ENCODE measurements at places on chromosomes 2 and 18.

DNA sequence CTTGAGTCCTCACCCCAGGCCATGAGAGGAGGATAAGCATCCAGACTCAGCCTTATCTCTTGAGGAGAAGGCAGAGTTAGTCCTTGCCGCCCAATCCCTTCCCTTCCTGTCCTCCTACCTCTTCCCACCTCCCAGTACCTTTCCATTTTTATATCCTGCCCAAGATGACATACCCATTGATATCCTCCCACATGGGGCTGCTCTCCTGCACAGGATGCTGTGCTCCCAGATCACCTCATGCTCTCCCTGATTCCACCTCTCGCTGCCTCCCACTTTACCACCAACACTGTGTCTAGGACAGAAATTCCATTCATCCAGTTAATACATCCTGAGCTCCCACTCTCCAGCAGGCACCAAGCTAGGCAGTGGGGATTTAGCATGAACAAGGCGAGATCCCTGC is 182.4 kb downstream of the GFPT1 start:
- DNase-seq, result no peak

DNA sequence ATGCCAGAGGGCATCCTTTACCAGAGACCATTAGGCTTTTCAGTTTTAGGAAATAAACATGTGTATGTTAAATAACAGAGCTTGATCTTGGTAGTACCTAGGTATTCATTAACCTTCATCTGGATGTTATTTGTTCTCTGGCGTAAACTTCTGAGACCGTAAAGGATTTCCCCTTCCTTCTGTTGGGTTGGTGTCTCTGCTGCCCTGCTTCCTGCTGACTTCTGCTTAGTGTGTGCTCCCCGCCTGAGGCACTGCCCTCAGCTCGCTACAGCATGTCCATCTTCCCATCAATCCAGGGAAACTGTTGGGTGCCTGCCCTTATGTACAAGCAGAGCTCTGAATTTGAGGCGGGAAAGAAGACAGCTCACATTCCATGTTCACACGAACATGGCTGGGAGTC is 177.9 kb downstream of the TPGS2 start:
- DNase-seq, result no peak

GRCh38 chr2:71669628-71670429 is 216.5 kb downstream of the DYSF start:
- DNase-seq, result no peak

GRCh38 chr2:207434306-207434705 is 95.5 kb upstream of the CREB1 start:
- no peak for DNase-seq

DNA sequence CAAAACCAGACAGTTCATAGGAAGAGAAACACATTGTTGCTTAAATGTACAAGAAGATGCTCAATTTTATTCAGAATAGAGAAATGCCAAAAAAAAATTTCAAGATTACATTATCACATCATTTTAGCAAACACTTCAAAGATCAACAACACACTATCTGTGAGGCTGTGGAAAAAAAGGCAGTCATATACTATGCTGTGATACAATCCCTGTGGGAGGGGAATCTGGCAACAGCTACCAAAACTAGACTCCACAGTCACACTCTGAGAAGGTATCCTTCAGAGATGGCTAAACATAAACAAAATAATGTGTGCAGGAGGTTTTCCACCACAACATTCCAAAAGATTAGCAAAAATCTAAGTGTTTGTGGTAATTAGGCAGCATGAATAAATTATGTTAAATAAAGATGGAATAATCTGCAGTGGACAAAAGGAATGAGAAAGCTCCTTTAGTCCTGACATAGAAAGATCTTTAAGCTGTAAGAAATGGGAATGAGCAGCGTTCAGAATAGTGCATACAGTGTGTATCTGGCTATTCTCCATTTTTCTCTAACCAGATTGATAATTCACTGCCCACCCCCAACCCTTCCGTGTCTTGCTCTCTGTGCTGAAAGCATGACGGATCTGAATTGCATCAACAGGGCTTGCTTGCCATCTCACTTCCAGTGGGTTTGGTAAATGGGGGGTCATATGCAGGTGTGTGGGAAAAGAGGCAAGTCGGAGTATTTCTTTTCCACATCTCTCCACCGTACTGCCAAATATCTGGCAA is 329.6 kb downstream of the MBD2 start:
- DNase-seq, result no peak

DNA sequence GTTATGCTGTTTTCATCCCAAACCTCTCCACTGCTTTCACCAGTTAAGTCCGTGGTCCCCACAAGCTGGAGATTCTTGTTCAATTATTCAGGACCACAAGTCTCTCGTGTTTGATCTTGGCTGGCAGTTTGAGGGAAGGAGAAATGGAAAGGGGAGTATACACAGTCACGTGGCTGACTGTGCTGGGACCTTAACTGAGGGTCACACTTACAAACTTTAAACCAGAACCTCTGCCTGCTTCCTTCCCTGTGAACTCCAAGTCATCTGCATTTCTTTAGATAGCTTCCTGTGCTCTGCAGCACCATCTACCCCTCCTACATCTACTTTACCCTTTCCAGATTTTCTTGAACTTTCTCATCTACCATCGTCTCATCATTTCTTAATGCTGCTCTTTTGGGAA is 91.7 kb downstream of the ARHGEF4 start:
- no peak for DNase-seq

DNA sequence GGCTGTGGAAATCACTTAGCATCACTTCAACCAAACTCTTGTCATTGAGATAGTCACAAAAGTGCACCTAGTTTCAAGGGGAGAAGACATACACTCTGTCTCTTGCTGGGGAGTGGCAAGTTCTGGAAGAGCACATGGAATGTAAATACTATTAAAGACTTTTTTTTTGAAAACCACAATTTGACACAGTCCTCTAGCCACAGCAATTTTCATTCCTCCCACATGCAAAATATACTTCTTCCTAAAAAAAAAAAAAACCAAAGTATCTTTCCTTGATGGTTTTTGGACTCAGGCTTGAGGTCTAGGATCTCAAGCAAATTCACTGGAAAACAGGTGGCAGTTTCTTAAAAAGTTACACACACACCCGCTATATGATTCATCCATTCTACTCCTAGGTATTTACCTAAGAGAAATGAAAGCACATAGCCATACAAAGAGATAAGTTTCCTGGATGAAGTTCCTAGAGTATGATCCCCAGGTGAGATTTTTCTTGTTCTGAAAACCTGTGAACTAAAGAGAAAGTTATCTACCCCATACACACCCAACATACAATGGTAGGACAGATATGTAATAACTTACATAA is 295.8 kb downstream of the SP3 start:
- no peak for DNase-seq

- DNase-seq, result no peak
Observed at GRCh38 chr2:232411901-232412629, 5.4 kb downstream of the ALPG start.

GRCh38 chr2:2742726-2743125 is 411.7 kb upstream of the MYT1L start:
- DNase-seq, result no peak

DNA sequence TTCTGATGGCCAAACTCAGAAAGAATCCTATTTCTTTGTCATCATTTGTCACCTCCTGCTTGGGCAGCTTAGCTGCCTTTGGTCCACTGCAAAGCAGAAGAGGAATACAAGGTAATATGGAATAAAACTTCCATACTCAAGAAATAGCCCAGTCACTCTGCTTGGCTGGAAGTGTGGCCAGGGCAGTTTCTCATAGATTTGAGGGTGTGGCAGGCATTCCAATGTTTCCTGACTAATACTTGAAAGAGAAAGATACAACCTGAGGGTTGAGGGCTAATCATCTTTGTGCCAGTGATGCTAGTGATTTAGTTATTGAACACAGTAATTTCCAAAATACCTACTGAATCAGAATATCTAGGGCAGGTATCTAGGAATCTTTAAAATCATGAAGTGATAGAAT is 83.1 kb downstream of the FAM161A start:
- DNase-seq, result no peak

DNA sequence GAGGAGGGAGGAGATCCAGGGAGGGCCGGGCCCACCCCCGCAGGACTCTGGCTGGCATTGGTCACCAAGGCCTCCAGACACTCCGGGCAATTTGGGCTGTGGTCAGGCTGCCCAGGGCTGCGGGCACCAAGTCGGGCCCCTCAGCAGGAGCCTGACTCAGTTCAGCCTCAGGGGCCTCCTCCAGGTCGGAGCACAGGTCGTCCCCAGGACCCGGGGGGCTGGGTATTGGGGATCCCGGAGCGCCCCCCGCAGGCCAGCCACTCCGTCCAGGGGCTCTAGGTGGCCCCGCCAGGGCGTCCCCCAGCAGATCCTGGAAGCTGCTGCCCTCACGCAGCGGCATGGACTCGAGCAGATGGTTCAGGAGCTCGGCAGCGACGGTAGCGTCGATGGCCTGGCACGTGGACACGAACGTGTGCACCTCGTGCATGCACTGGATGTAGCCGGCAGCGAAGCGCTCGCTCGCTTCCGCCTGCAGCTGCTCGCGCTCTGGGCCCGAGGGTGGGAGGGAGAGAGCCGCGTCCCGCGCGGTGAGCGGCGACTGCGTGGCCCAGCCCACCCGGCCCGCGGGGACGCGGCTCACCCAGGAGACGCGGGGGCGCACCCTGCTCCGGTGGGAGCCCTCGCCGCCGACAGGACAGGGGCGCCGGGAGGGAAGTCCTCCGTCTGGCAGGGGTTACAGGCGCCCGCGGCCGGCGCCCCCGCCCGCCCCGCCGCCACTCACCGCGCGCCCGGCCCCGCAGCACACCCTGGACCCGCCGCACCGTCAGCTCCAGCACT is 884 bp downstream of the HES6 start:
- no peak for DNase-seq

DNA sequence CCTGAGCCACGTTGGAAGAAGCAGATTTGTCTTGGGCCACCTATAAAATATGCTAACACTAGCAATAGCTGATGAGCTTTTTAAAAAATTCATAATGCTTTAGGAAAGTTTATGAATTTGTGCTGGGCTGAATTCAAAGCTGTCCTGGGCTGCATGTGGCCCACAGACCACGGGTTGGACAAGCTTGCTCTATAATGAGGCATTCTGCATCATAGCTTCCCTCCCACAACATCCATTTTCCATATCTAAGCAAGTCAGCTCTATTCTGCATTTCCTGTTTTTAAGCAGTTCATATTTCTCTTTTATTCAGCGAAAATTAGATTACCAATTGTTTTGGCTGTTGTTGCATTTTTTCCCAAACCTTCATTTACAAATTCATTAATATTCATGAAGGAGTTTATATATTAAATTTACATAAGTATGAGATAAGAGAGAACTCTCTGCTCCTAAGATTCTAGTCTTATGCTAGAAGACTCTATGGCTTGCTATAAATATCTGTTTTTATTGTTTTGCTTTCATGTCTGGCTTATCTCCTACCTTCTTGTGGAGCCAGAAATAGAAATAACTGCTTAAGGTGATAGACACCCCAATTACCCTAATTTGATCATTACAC is 114.5 kb upstream of the HNRNPA3 start:
- no peak for DNase-seq

DNA sequence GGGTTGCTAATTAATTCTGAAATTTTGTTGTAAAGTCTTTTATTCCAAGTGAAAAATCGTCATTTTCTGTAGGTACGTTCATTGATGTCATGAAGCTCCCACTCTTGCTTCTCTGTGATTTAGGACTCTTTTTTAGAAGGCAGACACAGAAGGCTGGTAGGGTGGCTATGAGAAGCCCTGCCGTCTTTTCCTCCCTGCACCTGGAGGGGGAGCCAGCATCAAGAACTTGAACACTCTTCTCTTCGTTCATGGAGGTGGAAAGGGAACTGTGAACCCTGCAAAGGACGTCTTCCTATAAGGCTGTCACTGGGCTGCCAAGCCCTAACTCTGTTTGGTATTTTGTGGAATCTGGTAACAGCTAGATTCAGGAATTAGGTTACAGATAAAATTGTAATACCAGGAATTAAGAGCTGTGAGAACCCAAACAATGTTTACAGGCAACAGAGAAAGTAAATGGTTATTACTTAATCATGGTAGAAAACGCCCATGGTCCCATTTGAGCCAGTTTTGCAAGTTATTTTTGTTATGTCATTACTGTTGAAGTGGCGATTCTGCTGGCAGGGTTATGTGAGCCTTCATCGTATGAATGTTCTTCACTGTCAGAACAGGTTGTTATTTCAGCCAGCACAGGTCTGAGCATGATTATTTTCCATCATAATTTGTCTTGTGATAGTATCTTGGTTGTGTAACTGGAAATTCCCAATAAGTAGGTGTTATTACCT is 112.2 kb downstream of the OSBPL6 start:
- DNase-seq, result no peak

GRCh38 chr2:217465100-217465499 is 537.7 kb downstream of the TNS1 start:
- no peak for DNase-seq

- DNase-seq, result no peak
Observed at GRCh38 chr2:65227020-65227455, 593 bp upstream of the ACTR2 start.

GRCh38 chr2:31335921-31336585 is 78.5 kb downstream of the XDH start:
- no peak for DNase-seq

DNA sequence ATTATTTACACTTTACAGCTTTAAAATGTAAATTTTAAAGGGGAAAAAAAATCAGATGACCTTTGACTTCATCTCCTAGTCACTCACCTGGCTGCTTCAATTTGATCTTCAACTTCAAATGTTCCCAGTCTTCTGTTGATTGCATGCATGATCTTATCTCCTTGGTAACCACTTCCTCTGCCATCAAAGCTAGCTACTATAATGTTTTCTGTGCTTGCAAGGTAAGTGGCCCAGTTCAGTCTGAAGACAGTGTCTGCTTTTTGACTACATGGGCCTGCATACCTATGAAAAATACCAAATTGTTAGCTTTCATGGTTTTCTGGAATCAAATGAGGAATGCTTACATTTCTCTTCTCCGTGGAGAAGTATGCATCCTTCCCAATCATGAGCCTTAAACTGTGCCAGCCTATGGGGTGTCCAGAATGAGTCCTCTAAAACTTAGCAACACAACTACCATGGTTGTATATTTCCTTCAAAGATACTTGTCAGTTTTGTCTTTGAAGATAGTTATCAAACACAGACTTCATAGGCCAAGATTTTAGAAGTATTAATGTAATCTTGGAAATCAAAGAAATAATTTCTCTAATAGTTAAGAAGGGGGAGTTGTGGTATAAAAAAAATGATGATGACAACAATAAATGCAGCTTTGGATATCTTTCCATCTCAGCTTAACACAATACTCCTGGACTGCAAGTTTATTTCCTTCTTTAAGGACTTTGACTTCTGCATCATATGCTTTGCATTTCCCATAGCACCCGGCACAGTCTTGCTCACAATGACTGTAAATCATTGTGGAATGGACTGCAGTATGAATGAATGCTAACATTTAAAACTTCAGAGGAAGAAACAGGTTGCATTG is 62.1 kb downstream of the DPP4 start:
- no peak for DNase-seq

DNA sequence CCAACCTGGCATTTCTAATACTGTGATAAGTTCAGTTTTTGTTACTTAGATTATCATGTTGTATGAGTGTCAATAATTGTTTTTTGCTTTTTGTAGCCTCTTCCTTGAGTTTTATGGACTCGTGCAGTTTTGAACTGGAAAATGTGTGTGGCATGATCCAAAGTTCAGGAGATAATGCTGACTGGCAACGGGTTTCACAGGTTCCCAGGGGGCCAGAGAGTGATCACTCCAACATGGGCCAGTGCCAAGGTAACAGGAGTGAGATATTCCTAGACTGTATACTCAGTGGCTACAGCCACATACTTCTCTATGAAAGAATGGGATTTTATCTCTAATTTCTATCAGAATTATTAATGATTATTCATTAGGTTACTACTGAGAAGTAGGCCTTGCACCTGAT is 18.2 kb downstream of the MEP1B start:
- DNase-seq, result no peak

GRCh38 chr2:152354069-152354755 is 19.2 kb downstream of the FMNL2 start:
- DNase-seq, result no peak

- no peak for DNase-seq
Observed at GRCh38 chr18:79883461-79884293, 67.8 kb downstream of the SLC66A2 start.
